ENCODE measurements at places on chromosomes 6 and 20. TPM values are rescaled to one million over a fixed set of nuclear protein-coding genes. Genes with fewer than 3 reads are reported as not detected.

Gene EYS
- total RNA-seq = not detected

Gene RHAG
- 2.5 TPM for total RNA-seq

Gene KIAA1755
- total RNA-seq = 2.7 TPM

DNA sequence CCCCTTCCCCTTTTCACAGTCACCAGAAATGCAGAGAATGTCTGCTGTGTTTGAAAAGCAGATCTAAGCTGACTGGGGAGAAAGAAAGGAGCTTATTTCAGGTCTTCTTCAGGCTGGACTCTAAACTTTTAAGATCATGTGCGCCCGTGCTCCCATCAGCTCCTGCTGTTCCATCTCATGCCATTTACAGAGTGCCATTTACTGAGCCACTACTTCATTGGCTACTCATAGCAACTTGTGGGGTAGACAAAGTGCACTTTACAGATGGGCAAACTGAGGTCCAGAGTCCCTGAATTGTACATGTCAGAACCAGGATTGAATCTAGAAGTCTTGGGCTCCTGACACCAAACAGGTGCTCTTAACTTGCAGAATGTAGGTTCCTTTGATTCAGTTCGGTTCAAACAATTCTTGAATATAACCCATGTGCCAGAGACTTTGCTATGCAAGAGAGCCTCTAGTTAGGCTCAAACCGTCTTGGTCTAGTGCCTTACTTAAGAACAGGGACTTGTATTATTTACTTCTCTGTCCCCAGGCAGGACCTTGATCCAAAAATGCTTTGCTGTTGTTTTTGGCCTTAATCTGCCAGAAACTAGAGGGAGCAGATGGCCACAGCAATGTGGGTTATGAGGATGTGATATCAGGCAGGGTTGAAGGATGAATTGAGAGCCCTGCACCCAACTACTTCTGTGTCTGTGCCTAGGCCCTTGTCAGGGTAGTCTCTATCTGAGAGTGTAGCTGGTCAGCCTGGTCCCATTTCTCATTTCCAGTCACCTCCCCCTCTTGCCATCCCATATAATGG lies 56.4 kb downstream of the RALY start:
- H3K36me3 ChIP-seq = no peaks in the 10 kb centered on the region
- H3K27ac ChIP-seq = no peak overlapping the region
- DNase-seq = no peak
- no peak overlapping the region for H3K4me3 ChIP-seq
- no peaks in the 10 kb centered on the region for H3K27me3 ChIP-seq

- no peak overlapping the region for H3K4me3 ChIP-seq
- H3K4me1 ChIP-seq = no peaks in the 10 kb centered on the region
- H3K36me3 ChIP-seq = no peaks in the 10 kb centered on the region
Measured at GRCh38 chr20:48042628-48043027, 257.3 kb upstream of the SULF2 start.

DNA sequence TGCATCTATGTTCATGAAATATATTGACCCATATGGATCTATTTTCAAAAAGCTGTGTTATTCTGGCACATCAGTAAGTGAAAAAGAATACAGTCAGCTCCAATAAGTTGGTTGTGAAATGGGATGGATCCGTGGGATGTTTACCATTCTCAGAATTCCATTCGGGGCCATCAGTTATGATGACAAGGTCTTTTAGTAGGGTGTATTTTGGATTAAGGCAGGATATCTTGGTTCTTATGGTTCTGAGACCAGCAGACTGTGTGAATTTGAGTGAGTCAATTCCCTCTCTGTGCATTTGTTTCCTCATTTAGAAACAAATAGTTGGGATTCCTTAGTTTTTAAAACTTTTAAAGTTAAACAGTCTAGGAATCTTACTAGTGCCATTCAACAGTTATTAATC lies 287.4 kb downstream of the CD109 start:
- H3K27ac ChIP-seq = no peak overlapping the region
- H3K4me3 ChIP-seq = no peak overlapping the region
- H3K36me3 ChIP-seq = no peaks in the 10 kb centered on the region
- H3K4me1 ChIP-seq = peaks cover 7% of the 10 kb centered on the region
- no peak for DNase-seq

- H3K36me3 ChIP-seq = no peaks in the 10 kb centered on the region
- no peak overlapping the region for H3K27ac ChIP-seq
Measured at GRCh38 chr6:152290693-152291092, 346.5 kb downstream of the SYNE1 start.

Data from vagina (tissue), 2 donors.